ENCODE measurements at places on chromosomes 4 and X.

DNA sequence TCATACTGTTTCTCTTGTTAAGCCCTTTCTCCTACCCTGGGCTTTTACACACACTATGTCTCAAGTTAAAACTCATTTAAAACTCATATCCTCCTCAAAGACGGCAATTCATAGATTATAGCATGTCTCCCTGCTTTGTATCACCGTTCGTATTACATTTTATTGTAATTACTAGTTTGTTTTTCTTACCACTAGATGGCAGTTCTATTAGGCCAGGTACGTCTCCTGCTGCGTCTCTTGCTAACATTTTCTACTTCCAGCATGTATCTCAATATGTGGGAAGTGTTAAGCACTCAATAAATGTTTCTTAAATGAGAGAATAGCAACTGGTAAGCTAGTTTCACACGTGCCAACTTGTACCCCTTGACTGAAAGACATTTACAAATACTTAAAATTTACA lies 450.3 kb upstream of the PCDH7 start:
- DNase-seq, result no peak

- DNase-seq, result no peak
Measured at GRCh38 chr4:86472377-86473019, 112.6 kb upstream of the MAPK10 start.

GRCh38 chr4:152957437-152958171 lies 21.5 kb downstream of the FHDC1 start:
- no peak for DNase-seq

DNA sequence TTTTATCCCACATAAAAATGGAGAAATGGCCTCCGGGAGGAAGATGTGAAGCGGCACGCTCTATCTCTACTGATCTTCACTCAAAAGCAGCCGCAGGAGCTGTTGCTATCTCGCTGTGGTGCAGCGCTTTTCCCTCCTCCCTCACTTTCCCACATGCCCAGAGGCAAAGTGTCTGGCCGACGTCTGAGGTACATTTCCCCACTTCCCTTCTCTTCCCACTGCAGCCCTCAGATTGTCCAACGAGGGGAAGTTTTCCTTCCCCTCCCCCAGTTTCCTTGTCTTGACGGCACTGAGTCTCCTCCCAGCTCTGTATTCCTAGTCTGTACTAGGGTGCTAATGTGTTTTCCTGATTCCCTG lies 660 bp upstream of the COL25A1 start:
- DNase-seq, result no peak

DNA sequence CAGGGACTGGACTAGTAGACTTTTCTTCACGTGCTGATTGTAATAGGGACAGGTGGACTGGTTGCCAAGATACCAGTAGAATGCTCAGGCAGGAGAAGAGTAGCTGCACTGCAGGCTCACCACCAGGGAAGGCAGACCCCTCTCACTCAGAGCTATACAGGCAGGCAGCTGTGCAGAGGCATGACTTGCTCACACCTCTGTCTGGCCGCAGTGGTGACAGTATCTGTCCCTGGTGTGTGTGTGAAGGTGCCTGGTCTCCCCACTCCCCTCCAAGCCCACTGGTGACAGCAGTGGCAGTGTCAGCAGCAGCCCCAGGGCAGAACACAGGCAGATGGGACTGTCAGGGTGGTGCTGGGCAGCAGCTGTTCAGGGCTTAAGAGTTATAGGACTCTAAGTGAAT lies 140.7 kb downstream of the RPS6KA6 start:
- no peak for DNase-seq

DNA sequence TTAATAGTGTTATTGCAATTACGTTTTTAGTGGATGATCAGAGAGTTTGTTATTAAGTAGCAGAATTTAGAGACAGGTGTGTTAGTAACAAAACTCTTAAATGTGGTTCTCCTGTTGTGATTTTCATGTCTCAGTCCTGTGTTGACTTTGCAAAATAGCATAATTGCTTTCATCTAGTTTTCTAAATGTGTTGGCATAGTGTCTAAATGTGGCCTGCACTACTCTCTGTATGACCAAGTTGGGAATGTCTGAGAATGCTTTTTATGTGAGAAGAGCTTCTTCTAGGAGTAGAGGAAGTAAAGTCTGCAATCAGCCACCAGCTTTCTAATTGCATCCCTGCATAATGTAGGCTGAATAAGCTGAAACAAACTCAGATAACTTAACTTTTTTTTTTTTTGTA lies 158.6 kb upstream of the FAT1 start:
- DNase-seq, result no peak

- no peak for DNase-seq
Measured at GRCh38 chr4:13647031-13647430, 19.5 kb upstream of the BOD1L1 start.

- DNase-seq, result no peak
Measured at GRCh38 chr4:110798687-110799086, 175.8 kb upstream of the PITX2 start.

GRCh38 chr4:41189666-41190065 lies 24.7 kb downstream of the APBB2 start:
- DNase-seq, result no peak

DNA sequence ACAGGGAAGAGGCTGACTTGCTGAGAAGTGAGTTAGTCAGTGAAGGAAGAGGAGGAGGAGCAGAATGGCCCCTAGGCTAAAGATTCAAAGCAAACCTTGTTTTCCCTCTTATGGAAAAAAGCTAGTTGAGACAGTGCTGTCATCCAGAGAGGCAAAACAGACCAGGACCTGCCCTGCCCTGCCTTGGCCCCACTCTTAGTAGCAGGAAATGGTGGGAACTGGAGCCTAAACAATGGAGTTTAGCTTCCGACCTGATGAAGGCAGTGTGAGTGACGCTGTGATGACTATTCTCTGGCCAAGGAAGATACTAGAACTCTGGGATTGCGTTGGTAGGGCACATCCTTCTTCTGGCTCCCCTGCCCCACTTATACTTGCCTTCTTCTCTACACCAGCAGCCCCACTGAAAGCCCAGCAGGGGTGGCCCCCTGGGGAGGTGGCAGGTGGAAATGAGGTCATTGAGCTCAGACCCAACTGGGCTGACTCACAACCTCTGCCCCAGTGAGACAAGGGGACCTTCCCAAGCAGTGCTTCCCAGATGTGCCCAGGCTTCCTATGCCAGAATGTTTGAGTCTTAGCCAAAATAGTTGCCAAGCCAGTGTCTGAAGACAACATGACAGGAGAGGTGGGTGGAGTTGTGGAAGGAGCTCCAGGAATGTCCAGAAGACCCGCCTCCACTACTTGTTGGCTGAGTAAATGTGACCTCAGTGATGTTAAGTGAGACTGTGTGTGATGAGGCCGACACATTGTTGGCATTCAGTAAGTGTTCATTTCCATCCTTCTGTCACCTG lies 38.8 kb downstream of the MSN start:
- DNase-seq, result peak; percentile 51

DNA sequence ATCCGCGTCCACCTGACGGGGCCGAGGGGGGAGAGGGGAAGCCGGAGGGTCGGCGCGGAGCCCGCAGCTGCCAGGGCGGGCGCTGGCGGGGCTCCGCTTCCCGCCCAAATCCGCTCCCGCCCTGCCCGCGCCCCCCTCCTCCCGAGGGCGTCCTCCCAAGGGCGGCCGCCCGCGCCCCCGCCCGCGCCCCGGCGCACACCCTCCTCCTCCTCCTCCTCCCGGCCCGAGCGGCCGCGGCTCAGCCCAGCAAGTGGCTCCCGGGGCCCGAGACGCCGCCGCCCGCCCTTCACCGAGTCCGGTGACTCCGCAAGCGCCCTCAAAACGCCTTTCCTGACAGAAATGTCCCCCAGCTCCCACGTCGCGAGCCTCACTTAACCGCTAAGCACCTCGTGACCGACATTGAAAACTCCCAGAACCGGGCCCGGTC lies 487 bp downstream of the HMGB2 start:
- DNase-seq, result peak; percentile 46

GRCh38 chrX:102339312-102340298 lies 92.6 kb downstream of the NXF2 start:
- DNase-seq, result no peak

DNA sequence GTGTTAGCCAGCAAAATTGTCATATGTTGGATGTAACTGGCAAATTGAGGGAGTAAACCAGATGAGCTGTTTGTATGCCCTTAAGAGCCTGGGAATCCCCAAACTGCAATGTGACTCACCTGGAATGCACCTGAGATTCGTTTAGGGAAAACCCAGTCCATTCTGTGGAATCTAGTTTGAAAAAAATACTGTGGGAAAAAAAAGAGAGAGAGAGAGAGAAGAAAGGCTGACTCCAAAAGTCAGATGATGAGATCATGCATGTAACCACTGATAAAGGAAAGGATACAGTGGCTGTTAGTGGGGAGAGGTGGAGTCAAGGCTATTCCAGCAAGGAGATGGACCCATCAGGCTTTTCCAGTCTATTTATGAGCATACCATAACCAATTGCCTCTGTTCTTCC lies 48.5 kb downstream of the SLC9A7 start:
- DNase-seq, result no peak

GRCh38 chrX:46461660-46462191 lies 83.5 kb downstream of the ZNF674 start:
- DNase-seq, result no peak

Data from T-helper 22 cell (primary cell).